ENCODE measurements at places on chromosomes 2 and 18.

- DNase-seq = no peak
These were observed 325.5 kb upstream of the HS6ST1 start for GRCh38 chr2:128644156-128644555.

- no peak for DNase-seq
These were observed 161.4 kb upstream of the KLHL14 start for GRCh38 chr18:32934201-32934600.

DNA sequence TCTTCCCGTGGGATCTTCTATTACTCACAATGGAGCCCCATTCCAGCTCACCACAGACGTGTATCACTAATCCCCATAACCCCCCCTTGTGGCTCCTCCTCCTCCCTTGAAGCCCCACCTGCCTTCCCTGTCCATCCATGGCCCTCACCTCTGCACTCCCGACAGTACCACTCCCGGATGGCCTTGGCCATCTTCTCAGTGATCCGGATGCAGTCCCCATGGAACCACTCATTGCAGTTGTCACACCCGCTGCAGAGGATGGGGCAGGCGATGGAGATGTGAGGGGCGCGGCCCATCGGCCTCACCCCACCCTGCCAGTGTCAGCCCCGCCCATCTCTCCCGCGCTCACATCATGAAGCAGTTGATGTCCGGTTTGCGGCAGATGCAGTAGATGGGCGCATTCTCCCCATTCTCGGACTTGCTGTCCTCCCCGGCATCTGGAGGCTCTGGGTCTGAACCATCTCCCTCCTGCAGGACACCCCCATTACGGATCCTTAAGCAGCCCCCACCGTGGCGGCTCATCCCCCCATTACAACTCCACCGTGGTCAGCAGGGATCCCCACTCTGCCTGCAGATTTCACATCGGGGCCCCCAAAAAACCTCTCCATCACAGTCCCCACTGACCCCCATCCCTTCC lies 983 bp downstream of the CXXC1 start:
- peak; percentile 75 for DNase-seq

- no peak for DNase-seq
These were observed 14.6 kb downstream of the G6PC2 start for GRCh38 chr2:168915441-168916330.
